A549 (cell line): ENCODE measurements at places on chromosomes 3 and 15.

- DNase-seq: no peak
Measured at GRCh38 chr15:41957021-41957897, 15.1 kb downstream of the EHD4 start.

- no peak for DNase-seq
Measured at GRCh38 chr3:137409584-137409983, 354.5 kb upstream of the SOX14 start.

GRCh38 chr3:100149130-100149529, 34.8 kb upstream of the FILIP1L start:
- no peak for DNase-seq

DNA sequence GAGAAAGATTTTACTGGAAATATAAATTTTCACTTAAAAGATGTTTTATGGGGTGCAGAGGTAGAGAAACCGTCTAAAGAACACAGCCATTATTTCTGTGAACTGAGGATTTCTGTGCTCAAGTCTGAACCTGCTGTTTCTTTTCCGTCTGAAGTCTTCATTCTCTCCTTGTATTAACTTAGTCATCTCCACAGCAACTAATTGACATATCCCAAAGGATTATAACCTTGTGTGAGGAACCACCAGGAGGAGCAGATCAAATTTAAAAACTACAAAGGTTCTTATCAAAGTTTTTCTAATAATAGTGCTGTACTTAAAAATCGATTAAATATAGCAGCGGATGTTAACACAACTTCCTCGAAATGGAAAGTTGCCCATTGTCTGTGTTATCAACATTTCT, 31.1 kb upstream of the ICE2 start:
- DNase-seq: no peak

DNA sequence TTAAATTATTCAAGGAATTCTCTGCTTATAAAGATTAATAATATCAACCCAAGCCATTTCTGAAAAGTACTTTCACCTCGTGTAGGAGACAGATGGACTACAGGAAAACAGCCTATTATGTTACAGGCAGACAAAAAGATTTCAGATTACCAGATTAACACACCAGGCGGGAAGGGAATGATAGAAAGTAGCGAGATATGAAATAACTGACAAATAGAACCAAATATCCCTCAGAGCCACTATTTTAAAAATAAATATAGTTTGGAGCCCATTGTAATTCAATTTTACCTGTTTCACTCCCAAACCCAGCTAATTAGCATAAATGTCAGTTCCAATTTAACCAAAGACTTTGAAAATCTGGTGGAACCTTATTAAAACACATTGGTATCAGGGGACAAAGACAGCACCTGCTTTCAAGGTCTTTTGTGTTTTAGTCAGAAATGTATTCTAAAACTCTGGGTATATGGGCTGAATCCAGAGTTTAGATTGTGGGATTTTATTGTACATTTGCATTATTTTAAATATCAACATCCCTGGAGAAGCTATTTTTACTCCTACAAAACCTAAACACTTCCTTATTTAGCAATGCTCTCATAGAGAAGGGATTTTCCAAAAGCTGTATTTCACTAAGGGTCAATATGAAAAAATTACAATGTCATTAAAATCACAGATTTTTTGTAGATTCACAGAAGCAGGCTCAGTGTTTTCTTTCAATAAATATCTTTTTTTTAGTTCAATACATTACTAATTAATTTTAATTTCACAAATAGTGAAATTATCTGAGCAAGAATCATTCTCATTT, 138.4 kb downstream of the TNIK start:
- DNase-seq: no peak

GRCh38 chr3:36837089-36837488, 72.7 kb upstream of the DCLK3 start:
- DNase-seq: no peak

DNA sequence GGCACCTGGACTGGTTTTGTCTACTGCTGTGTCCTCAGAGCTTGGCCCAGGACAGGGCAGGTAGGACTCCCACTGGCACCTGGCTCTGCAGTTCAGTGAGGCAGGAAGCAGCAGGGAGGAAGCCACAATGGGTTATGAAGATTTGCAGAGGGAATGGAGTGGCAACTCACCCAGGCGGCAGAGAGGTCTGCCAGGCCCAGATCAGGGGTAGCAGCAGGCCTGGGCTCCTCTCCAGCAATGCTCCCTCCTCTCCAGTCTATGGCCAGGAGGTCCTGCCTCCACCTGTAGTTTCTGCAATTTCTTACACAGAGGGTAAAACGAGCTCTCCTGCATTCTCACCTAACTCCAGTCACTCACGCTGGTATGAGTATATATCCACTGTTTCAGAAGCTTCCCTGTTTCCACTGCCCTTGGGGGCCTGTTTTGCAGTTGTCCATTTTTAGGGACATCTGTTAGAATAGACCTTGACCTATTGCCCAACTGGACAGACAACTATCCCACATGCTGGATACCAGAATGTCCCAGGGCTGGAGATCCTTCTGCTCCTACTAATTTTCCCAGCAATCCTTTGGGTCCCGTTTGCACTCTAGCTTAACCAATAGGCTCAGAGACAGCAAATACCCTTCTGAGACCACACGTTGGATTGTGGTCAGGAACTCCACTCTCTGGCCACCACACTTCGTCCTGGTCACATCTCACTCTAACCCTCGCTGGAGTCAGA, 35.2 kb downstream of the HMCES start:
- peak; percentile 30 for DNase-seq

GRCh38 chr15:32098033-32098432, 67.7 kb downstream of the CHRNA7 start:
- no peak for DNase-seq

- peak; percentile 54 for DNase-seq
Measured at GRCh38 chr3:140898340-140899180, 43.1 kb upstream of the SLC25A36 start.

DNA sequence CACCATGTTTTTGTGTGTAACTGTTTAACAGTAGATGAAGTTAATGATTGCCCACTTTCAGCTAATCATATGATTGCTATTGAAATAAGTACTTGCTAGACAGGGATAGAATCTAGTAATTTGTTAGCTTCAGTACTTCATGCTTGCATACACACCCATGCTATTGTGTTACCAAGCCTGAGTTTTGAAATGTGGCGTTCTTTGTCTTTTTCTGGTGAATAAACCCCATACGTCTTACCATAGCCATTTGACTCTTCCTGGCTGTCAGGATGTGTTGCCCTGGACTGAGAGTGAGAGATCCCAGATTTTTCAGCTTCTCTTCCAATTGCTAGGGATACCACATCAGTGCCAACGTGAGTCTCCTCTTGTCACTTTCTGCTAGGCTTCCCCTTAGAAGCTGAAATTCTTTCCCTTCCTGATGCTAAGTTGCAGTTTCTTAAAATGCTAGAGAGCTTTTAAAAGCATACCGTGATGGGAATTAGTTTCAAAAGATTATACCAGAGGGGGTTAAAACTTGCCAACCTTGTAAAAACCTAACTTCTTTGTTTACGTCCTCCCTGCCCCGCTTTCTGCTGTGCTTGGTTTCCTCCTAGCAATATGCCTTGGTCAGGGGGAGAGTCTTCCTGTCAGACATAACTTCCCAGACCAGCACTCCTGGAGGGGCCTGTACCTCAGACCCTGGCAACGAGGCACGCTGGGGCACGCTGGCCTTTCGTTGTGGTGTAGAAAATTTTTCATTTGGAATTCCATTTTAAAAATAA, 62.9 kb upstream of the ULK4 start:
- no peak for DNase-seq

DNA sequence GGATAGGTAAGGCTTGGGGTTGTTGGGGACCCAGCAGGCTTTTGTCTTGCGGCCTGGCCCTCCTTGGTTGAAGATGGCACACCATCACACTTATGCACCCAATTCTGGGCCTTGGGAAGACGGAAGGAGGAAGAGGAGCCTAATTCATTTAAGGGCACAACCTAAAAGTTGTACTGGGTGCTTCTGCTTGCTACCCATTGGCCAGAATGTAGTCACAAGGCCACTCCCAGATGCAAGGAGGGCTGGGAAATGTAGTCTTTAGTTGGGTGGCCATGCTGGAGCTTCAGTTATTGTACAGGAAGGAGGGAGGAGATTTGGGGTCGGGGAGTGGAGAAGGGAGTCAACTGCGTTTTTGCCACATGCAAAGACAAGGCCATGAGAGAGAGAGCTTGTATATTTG, 109.2 kb downstream of the TMEM266 start:
- DNase-seq: peak; percentile 44

DNA sequence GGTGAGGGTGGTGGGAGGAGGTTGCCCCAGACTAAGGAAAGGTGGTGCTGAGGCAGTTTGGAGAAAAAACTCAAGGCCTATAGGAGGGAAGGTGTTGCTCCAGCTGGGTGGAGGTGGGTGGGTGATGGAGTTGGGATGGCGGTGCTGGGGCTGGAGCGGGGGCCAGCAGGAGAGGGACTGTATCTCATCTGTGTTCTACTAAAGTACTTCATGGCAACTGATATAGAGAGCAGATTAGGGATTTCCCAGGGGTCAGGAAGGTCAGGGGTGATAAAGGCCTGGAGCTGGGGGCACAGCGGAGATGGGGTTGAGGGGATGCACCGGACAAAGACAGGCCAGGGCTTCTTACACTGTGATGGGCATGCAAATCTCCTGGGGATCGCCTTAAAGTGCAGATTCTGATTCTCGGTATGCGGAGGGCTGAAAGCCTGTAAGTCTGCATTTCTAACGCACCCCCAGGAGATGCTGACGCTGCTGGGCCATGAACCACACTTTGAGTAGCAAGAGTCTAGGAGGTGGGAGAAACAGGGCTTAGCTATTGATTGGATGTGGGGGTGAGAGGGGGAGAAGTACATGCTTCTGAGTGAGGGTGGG, 4.2 kb downstream of the KLHL40 start:
- DNase-seq: no peak

GRCh38 chr15:67401336-67401735, 119.6 kb upstream of the C15orf61 start:
- no peak for DNase-seq

DNA sequence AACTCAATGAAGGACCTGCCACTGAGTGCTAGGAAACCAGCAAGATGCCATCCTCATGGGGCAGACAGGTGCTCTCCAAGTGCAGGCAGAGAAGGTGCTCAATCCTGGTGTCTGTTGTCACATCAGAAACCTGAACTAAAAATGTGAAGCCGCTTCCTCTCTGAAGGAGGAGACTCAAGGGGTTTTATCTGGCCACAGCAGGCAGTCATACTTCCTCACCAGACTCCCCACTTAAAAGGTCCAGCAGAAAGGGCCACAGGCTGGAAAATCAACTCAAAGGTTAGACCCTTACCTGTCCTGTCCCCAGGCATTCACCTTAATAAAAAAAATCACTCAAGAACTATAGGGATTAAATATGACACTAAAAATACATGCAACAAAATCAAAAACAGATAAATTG, 4.8 kb downstream of the CCDC12 start:
- no peak for DNase-seq

- peak; percentile 38 for DNase-seq
Measured at GRCh38 chr15:38414357-38414756, 39.6 kb upstream of the FAM98B start.

DNA sequence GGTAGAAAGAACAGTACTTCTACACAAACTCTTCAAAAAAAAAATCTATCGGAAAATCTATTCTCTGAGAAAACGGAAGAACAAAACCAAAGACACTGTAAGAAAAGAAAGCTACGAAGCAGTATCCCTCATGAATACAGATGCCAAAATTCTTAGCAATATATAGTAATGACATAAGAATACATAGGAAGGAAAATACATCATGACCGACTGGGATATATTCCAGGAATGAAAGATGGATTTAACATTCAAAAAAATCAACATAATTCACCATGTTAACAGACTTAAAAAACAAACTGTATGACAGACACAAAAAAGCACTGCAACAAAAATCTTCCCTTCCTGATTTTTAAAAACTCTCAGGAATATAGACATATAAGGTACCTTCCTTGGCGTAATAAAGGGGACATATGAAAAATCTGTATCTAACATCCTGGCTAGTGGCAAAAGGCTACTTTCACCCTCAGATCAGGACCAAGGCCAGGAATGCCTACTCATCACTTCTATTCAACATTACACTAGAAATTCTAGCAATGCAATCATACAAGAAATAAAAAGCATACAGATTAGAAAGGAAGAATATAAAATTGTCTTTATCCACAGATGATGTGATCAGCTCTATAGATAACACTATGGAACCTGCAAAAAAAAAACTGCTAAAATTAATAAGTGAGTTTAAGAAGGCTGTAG, 77.6 kb upstream of the XXYLT1 start:
- no peak for DNase-seq

GRCh38 chr3:57130571-57131209, 34.5 kb downstream of the IL17RD start:
- DNase-seq: no peak

DNA sequence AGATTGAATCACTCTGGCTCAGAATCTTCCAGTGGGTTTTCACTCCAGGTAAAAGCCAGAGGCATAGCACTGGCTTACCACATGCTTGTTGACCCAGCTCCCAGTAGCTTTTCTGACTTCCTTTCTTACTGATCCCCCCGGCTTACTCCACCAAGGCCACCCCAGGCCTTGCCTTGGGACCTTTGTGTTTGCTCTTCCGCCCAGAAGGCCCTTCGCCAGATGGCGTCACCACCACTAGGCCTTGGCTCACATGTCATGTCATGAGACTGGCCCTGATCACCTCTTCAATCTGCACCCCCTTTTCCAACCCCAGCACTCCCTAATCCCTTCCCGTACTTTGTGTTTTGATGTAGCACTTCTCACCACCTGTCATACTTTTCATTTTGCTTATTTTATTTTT, 98.5 kb upstream of the UMPS start:
- DNase-seq: no peak

DNA sequence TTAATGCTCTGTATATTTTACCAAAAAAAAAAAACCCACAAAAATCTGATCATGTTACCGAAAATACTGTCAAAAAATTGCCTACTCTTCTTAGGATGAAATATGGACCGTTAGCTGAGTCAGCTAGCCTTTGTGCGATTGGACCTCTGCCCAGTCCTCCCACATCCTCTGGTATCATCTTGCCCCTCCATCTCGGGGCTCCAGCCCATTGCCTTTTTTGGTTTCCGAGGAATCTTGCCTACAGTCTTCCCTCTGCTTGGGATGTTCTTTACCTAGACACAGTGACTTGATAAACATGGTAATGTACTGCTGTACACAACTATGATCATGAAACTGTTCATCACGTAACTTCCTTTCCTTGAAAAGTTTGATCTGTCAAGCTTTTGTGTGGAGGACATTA, 371.4 kb downstream of the SV2B start:
- DNase-seq: no peak

DNA sequence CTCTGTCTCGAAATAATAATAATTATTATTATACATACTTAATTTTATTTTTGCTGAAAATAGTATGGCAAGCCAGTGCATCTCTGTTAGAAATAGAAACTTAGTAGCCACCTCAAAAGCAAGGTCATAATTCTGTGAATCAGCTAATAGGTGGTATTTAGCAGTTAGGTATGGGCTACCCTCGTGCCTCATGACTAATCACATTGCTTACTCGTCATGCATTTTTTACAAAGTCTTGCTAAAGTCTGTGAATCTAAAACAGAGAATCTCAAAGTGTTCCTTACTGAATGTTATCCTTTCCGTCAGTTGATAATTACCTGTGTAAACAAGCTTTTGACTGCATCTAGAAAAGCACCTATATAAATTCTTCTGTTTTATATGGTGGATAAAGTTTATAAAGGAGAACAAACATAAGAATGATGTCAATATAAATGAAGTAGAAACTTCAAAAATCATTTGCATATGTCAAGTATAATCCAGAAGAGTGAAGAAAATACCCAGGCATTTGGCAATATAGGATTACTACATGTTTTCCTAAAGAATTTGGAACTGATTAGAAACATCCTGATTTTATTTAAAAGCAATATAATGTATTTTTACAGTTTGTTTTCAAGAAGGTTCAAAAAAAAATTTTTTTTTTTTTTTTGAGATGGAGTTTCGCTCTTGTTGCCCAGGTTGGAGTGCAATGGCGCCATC, 6.2 kb downstream of the PPARG start:
- peak; percentile 49 for DNase-seq

- no peak for DNase-seq
Measured at GRCh38 chr3:154188846-154189245, 67.7 kb downstream of the ARHGEF26 start.
